Activated T-cell treated with anti-CD3 and anti-CD28 coated beads, Interleukin-2, amount 50 U/mL, for 48 hours (primary cell): ENCODE measurements at places on chromosomes 5 and 9.

GRCh38 chr9:117340422-117340821 lies 74.4 kb downstream of the ASTN2 start:
- DNase-seq: no peak

- DNase-seq: no peak
Measured at GRCh38 chr9:112757940-112758339, 7.4 kb downstream of the SNX30 start.

- DNase-seq: no peak
Measured at GRCh38 chr5:51468196-51468595, 84.9 kb downstream of the ISL1 start.

GRCh38 chr9:77442436-77442835 lies 205.7 kb downstream of the GNA14 start:
- no peak for DNase-seq

DNA sequence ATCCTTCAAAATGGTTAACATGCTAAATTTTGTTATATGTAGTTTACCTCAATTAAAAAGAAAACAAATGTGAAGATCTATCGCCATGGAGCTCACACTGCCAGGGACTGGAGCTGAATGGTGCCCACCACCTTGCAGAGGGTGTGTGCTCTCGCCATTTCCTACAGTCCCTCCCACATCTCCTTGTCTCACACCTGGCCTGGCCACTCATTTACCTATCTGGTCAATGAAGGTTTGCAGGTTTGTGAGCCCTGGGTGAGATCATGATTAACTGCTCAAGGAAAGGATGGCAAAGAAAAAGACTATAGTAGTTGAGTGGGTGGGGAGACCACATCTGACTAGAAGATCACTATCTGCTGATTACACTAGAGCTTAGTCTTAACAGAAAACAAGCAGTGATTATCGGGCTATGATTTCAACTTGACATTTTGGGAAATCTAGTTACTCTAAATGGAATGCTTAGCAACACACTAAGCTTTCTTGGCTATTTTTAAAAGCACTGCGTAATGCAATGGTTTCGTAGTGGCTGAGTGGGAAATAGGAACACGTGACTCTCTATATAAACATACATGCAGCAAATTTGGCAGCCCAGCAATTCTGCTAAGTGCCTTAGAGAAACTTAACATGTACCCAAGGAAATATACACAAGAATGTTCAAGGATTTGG lies 27.3 kb downstream of the PUM3 start:
- no peak for DNase-seq

- no peak for DNase-seq
Measured at GRCh38 chr9:15512889-15513288, 2.1 kb upstream of the PSIP1 start.

DNA sequence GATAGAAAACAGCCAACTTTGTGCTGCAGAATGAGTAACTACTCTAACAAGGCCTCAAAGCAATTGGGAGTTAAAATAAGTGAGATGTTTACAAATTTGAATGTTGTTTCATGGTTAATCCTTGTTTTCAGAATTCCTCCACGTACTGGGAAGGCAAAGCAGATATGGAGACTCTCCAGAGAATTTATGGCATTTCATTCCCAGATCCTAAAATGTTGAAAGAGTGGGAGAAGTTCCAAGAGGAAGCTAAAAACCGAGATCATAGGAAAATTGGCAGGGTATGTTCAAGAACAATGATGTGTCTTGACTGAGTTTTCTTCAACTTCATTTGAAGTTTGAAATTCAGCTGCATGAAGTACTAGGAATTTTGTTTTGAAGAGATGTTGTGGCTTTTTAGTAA lies 16.4 kb downstream of the TARS1 start:
- no peak for DNase-seq

- no peak for DNase-seq
Measured at GRCh38 chr9:135712613-135713295, 10.8 kb downstream of the KCNT1 start.

DNA sequence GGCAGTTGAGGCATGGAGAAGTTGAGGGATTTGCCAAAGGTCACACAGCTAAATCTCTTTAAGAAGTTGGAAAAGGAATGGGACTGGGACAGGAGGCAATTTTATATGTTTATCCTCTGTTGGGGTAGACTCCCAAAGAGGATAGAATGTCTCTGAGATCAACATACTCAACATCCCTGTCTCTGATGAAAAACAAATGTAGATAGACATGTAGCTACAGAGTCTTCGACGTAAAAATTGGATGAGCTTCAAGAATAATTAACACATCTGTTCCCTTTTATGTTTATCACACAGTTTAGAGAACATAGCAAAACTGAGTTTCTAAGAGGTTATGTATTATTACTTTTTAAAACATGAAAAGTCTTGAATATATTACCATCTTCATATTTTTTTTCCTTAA lies 204.6 kb upstream of the CD180 start:
- DNase-seq: no peak

- DNase-seq: no peak
Measured at GRCh38 chr5:26872337-26872736, 166.0 kb downstream of the CDH9 start.

DNA sequence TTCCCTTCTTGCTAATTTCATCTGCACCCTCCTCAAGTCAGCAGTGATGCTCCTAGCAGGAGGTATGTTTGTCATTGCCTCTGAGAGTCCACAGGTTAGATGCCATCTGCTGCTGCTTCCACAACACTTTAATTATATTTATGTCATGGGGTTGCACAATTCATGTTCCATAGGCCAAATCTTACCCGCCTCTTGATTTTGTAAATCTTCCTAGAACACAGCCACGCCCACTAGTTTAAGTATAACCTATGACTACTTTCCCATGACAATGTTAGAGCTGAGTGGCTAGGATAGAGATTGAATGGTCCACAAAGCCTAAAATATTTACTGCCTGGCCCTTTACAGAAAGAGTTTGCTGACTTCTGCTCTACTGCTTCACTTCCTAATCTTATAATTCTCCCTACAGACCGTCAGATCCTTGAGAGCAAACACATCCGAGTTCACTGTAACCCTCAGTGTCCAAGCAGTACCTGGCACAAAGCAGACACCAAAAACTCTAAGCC lies 21.1 kb downstream of the LIFR start:
- no peak for DNase-seq

GRCh38 chr5:121251954-121252353 lies 599.7 kb upstream of the FTMT start:
- no peak for DNase-seq

DNA sequence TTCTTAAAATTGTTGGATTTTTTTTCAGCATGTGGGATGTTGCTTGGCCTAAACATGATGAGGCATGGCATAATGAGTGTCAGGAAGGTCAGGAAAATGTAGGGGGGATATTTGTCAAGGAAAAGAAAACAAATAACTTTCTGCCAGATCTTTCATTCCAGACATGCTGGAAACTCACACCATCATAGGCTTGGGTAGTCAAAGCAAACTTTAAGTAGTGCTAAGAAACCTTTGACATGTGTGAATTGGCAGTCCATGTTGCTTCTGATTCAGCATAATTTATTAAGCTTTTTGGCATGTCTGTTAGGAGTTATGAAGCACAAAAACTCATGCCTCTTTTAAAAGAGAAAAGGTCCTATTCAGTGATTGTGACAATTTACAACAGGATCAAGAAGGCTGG lies 61.3 kb upstream of the MTAP start:
- DNase-seq: no peak

GRCh38 chr5:7146886-7147285 lies 249.1 kb upstream of the ADCY2 start:
- no peak for DNase-seq

GRCh38 chr5:142796492-142797109 lies 26.4 kb downstream of the ARHGAP26 start:
- no peak for DNase-seq

DNA sequence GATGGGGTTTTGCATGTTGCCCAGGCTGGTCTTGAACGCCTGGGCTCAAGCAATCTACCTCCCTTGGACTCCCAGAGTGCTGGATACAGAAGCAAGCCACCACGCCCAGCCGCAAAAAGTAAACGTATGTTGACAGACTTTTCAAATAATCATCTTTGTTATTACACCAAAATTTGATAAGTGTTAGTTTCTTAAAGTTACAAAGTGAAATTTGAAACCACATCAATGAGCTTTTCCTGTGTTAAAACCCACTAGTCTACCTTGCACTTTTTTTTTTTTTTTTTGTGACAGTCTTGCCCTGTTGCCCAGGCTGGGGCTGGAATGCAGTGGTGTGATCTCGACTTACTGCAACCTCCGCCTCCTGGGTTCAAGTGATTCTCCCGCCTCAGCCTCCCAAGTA lies 29.9 kb downstream of the SPACA9 start:
- DNase-seq: no peak

DNA sequence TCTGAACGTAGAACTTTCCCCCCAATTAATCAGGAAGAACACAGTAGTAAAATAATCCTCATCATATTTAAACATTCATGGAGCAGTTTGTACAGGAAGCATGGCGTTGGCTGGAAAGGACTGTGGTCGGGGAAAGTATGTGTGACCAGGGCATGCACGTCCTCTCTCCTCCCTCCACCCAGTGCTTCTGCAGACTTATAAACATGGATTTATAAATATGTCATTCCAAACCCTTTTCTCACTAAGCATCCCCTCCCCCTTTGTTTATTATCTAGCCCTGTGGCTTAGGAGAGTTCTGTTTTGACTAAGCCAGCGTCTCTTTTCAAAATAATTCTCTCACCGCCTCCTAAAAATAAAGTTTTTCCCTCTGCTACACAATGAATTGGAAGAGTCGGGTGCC lies 70.4 kb upstream of the DAP start:
- DNase-seq: no peak

GRCh38 chr9:32741706-32742105 lies 41.6 kb upstream of the TMEM215 start:
- DNase-seq: no peak

DNA sequence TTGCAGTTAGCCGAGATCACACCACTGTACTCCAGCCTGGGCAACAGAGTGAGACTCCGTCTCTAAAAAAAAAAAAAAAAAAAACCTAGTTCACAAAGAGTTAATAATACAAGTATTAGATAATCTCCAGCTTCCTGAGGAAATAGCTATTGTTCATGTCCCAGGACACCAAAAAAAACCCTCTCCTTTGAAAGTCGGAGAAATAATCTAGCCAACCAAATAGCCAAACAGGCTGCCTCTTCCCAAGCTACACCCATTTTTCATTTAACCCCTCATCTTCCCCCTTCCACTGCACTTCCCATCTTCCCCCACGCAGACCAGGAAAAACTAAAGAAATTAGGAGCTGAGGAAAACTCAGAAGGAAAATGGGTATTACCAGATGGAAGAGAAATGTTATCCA lies 23.6 kb downstream of the CNOT8 start:
- no peak for DNase-seq

GRCh38 chr9:11417782-11418181 lies 805.0 kb upstream of the PTPRD start:
- no peak for DNase-seq

GRCh38 chr9:109176386-109176785 lies 9.3 kb upstream of the FRRS1L start:
- no peak for DNase-seq
